ENCODE measurements at places on chromosomes 3 and 15.
A peak's percentile ranks its signal among the peaks of the same experiment; 100 is the strongest.

DNA sequence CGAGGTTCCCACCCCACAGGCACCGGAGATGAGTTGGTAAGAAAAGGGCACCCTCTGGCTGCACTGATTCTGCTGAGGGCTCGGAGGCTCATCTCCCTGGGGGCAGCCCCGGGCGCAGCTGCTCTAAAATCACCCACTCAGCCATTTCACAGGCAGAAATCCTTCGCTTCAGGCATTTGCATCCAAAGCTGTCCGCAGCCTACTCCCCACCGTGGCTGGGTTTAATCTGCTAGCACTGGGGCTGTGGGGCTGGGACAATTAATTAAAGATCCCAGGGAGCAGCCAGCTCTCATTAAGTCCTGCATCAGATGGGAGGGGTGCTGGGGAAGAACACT is 104.3 kb upstream of the PRR20G start:
- DNase-seq, result no peak

DNA sequence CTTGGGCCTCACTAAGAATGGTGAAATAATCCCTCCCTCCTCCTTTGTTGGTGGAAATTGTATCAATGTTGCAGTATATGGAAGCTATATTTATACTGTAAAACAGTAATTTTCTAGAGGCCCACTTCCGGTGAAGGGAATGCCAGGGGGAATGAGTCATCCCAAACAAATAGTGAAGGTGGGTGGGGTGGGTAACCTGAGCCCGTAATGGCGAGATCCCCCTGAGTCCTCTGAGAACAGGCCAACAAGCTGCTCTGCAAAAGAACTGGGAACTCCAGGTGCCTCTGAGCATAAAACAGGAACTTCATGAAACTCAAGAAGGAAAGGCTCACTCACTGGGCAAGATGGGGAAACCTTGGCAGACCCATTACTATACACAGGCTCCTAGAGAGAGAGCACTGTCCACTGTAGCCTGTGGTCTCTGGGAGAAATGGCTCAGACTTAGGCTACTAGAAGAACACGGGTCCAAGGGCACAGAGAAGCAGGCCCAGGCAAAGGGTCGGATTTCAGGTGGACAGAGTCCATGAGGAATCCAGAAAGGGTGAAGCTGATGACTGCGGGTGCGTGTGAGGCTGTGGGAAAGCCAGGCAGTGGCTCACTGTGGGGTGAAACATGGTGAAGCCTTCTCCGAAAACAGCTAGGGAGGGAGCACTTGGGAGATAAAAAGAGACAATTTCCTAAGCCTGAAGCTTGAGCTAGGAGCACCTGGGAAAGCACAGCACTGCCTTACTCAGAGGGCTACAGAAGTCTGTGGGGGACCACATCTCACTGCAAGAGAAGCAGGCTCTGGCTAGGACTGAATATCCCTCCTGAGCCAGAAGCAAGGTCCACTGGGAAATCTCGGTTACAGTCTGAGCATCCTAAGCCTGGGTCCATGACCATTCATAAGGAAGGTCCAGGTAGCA is 19.8 kb downstream of the LARP6 start:
- DNase-seq, result peak; percentile 65

- no peak for DNase-seq
These were observed 70.5 kb downstream of the SETMAR start for GRCh38 chr3:4373669-4374068.

- peak; percentile 6 for DNase-seq
These were observed 16.0 kb downstream of the SLC22A14 start for GRCh38 chr3:38297947-38298711.

DNA sequence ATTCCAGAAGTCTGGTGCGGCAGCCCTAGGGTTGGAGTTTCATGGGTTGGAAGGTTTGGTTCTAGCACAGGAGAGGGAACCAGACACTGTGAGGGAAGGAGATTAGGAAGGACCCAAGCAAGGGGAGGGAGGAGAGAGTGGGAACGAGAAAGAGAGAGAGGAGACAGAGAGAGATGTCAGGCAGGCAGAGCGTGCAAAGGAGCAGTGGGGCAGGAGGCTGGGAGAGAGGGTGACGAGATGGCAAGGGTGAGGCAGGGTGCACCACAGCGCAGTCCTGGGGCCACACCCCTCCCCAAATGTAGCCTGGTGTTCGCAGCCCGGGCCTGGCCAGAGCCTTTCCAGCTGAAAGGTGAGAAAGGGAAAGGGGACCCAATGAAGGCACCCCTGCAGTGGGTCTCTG is 162.9 kb upstream of the TLE3 start:
- DNase-seq, result no peak

- peak; percentile 26 for DNase-seq
These were observed 94.1 kb upstream of the GOLGA8J start for GRCh38 chr15:29988701-29989100.
